Osteocyte (in vitro differentiated cells): ENCODE measurements at places on chromosomes 3 and 15. TPM values are rescaled to one million over a fixed set of nuclear protein-coding genes. Genes with fewer than 3 reads are reported as not detected.

The UBR1 gene
- 31.4 and 34.1 TPM in 2 replicates for total RNA-seq

The PRR20G gene
- total RNA-seq = not detected in 2 replicates

The KY gene
- total RNA-seq = not detected in 2 replicates

DNA sequence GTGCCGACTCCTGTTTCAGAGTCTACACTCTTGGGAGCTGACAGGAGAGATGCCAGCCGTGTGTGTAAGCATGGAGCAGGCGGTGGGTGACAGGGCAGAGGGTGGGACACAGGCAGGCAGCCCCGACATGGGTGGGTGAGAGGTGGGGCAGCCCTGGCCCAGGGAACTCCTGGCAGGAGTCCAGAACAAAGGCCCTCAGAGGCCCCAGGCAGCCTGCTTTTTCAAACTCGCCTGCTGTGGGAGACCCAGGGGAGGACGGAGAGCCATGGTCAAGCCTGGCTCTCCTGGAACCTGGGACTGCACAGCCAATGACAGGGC lies 29.3 kb upstream of the SLC41A3 start:
- no peak for DNase-seq

GRCh38 chr15:84633311-84634227 lies 20.5 kb downstream of the WDR73 start:
- DNase-seq = peak; percentile 88
